Fibroblast of villous mesenchyme (primary cell): ENCODE measurements at places on chromosomes 6 and 20. TPM values are rescaled to one million over a fixed set of nuclear protein-coding genes. Genes with fewer than 3 reads are reported as not detected.

ENPP4 gene
- total RNA-seq, result 0.32 and 2.2 TPM in 2 replicates

FRK gene
- total RNA-seq, result 0.32 and 0.43 TPM in 2 replicates

MROH8 gene
- total RNA-seq, result 2.6 and 3.5 TPM in 2 replicates

SLC22A3 gene
- total RNA-seq, result 1.3 and 10.0 TPM in 2 replicates

- DNase-seq, result peak; percentile 96
Measured at GRCh38 chr6:160010067-160010466, 41.2 kb downstream of the IGF2R start.

- DNase-seq, result no peak
Measured at GRCh38 chr20:4491643-4492042, 230.1 kb upstream of the PRND start.

DNA sequence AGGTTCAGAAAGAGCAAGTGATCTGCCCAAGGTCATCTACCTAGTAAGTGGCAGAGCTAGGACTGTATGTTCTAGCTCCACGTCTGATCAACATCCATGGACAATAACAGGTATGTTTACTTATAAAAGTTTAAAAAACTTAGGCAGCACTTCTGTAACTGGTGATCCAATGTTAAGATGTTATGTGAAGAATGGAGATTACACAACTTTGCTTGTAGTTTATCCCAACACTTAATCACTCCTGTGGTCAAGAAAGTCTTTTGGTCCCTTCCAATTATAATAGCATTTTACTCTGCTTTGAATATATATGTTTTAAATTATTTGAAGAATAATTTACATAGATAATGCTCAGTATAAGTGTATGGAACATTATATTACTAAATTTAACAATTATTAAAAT, 4.8 kb downstream of the FBXO30 start:
- peak; percentile 58 for DNase-seq

DNA sequence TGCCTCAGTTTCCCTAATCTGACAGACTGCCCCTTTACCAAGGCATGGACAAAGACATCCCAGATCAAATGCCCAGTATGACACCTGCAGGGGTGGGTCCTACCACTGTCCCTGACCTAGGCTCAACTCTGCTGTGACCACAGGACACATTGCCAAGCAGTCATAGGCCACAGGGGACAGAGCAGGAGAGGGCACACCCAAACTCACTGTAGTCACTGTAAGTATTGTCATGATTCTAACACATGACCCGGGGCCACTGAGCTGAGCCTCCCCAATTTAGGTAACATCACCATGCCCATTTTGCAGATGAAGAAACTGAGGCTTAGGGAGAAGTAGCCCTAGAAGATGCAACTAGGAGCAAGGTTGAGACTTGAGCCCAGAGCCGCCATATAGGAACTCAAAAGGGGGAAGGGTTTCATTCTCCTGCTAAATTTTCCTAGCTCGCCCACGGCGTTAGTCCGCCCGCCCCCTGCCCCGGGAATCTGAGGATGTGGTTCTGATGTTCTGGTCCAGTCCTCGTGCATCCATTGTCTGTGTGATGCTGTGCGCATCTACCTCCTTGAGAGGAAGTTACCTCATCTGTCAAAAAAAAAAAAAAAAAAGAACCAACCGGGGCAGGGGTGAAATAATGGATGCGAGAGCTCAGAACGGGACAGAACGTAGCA, 44.8 kb downstream of the PMEPA1 start:
- DNase-seq, result no peak

DNA sequence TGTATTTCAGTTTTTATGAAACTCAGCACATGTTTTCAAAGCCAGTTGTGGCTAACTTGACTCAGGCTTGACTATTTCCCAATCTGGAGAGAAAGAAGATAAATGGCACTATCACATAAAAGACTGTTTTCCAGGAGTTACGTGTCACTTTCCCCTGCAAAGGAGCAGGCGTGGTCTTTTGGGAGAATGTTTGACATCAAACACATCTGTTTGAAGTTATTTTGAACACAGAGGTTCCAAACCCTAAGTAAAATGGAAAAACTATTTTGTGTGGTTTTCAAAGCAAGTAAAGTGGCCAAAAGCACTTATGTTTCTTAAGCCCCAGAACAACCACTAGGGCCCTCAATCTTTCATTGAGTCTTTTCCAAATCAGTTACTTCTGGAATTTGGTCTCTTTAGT, 89.7 kb downstream of the FOXF2 start:
- DNase-seq, result peak; percentile 73

DNA sequence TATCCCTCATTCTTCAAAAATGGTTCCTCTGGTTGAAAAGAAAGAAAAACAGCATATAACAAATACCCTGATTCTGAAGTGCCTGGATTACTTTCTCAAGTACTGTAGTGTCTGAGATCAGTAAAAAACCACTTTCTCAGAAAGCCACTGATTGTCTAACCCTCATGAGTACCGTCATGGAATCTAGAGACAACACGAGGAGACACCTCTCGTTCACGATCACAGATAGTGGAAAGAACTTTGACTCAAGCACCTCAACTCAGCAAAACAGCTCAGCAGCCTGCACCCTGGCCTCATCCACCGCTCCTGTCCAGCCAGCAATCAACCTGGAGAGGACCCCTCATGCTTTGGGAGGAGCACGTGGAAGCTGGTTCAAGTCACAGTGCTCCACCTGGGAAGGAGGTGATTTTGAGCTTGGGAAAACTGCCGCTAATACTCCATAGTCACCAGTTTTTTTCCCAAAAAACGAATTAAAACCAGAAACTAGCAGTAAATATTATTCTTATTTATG, 1.0 kb downstream of the SCML4 start:
- no peak for DNase-seq
